Esophagus mucosa (tissue), 1 donor: ENCODE measurements at places on chromosomes 5 and 9.

- ATAC-seq = no peak
Observed at GRCh38 chr9:92512622-92513021, 23.2 kb downstream of the ECM2 start.

GRCh38 chr9:128908372-128908771 is 12.4 kb upstream of the PHYHD1 start:
- no peak for ATAC-seq

DNA sequence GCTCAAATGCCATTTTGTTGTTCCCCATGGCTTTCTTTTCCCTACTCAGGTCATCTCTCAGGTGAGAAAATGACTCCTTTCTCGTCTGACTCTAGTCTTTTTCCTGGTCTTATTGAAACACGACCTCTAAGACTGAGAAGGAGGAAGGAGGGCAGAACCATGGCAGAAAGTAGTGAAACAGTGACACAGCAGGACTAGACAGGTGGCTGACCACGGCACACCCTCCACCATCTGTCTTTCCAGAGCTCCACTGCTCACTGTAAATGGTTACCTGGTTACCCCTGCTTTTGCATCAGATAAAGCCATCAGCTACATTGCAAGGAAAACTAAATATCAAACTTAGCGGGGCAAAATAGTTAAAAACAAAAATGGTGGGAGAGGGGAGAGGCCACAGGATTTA is 30.9 kb downstream of the NR4A3 start:
- ATAC-seq = no peak

- no peak for ATAC-seq
Observed at GRCh38 chr5:112583166-112583565, 154.5 kb upstream of the APC start.

GRCh38 chr5:104932431-104932830 is 1369.8 kb upstream of the NUDT12 start:
- ATAC-seq = no peak

DNA sequence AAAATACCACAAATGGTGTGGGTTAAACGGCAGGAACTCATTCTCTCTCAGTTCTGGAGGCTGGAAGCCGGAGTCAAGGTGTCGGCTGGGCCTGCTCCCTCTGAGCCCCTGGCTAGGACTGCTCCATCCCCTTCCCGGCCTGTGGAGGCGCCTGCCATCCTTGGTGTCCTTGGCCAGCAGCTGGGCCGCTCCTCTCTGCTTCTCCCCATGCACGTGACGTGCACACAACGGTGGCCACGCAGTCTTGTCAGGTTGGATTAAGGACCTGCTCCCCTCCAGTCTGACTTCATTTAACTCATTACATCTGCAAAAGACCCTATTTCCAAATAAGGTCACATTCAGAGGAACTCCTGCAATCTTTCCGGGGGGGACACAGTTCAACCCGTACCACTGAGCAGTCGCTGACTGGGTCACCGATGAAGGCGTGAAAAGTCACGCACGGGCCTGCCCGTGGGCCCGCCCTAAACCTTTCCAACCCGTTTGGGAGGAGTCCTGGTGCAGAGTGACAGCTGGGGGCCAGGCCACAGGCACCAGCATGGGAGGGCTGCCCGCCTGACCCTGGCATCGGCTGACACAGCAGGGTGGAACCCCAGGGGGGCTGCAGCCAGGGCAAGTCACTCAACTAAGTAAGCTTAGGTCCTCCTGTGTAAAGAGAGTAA is 135.2 kb downstream of the COL23A1 start:
- ATAC-seq = peak; percentile 29

DNA sequence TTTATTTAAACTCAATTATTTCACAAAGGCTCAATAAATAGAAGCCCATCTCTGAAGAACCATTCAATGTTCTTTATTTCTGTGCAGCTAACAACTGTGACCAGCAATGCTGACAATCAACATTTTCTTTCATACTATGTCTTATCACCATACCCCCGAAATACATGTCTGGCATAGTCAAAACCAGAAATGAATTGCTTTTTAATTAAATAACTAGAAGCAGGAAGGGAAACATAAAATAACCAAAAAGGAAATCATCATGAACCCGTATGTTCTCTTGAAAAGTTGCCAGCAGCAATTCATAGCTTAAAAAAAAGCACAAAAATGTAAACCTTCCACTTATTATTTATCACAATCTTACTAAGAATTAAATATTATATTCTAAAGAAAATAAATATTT is 212.4 kb downstream of the TMEM232 start:
- ATAC-seq = no peak

DNA sequence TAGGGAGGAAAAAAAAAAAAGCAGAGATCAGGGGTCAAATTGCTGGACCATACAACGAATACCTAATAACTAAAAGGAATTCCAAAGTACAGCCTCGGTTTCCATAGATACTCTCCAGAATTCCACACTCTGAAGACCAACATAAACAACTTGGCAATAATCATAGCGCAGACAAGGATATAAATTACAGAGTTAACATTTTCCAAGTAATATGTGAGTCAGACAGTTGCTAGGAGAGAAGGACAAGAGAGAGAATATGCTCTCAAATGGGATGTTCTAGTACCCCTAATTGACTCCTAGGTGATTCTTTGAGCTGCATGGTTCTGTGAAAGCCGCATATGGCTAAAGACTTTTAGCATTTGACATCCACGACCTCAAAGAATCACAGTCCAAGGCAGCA is 165.2 kb downstream of the FRMD3 start:
- no peak for ATAC-seq

GRCh38 chr5:65480306-65480865 is 1.3 kb downstream of the ADAMTS6 start:
- ATAC-seq = no peak

DNA sequence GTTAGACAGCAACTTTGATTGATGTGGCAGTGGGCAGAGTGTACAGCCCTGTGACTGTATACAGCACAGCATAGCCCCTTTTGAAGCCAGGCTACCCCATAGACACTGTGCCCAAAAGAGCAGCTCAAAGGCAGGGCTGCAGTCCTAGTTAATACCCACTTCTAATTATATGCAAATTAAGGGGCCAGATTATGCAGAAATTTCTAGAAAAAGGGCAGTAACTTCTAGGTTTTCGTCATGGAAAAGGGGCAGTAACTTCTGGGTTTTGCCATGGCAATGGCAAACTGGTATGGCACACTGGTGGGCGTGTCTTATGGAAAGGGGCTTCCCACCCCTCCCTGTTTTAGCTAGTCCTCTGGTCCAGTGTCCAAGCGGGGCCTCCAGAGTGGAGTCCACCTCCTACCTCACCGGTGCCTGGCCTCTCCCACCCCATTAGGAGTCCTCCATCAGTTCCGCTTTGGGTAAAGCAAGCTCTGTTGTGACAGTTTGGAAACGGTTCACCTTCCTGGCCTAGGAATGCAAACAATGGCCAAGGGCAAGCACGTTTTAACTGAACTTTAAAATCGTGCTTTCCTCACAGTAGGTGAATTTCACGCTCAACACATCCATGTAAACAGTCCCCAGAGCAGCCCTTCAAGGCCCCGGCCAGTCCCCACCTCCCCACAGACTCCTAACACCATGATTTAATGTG is 5.6 kb downstream of the ADAMTS13 start:
- ATAC-seq = no peak

- ATAC-seq = no peak
Observed at GRCh38 chr9:83656032-83656680, 33.2 kb downstream of the IDNK start.

- no peak for ATAC-seq
Observed at GRCh38 chr9:114532561-114533237, 27.4 kb upstream of the WHRN start.

- no peak for ATAC-seq
Observed at GRCh38 chr5:68383888-68384310, 168.3 kb downstream of the PIK3R1 start.

- ATAC-seq = peak; percentile 66
Observed at GRCh38 chr5:135660826-135661575, 82.2 kb upstream of the CXCL14 start.

GRCh38 chr9:121652021-121652837 is 795 bp downstream of the DAB2IP start:
- ATAC-seq = no peak

- ATAC-seq = no peak
Observed at GRCh38 chr5:80757290-80757689, 102.5 kb upstream of the DHFR start.

GRCh38 chr5:140553657-140554056 is 3.6 kb downstream of the SRA1 start:
- no peak for ATAC-seq

DNA sequence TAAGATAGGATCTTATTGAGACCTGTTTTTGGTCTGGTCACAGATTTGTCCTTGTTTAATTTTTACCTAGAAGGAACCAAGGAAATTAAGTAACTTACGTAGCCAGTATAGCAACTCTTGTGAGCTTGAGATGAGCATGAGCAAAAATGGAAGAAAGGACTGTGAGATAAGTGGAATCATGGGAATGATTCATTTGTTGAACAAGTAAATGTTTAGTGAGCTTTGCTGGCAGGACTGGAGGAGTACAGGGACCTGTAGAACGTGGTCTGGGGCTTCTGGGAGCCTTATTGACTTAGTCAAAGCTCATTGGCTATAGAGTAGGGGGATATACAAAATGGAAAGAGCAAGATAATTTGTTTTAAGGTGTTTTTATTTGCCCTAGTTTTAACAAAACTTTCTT is 3.0 kb downstream of the RAD23B start:
- no peak for ATAC-seq

DNA sequence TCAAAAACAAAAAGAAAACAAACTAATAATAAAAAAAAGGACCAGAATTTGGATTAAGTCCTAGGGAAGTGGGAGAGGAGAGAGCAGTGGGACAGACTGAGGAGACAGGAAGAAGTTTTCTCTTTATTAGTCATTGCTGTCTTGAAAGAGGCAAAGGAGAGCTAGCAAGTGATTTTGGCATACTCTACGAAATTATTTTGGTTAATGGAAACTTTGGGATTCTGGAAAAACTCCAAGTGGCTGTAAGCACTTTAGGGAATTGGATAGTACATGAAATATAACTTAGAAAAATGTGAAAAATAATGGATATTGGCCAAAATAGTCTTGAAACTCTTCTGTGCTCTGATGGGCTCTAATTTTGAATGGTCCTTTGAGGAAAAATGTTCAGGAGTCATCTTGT is 1641.8 kb upstream of the WWC1 start:
- ATAC-seq = no peak

DNA sequence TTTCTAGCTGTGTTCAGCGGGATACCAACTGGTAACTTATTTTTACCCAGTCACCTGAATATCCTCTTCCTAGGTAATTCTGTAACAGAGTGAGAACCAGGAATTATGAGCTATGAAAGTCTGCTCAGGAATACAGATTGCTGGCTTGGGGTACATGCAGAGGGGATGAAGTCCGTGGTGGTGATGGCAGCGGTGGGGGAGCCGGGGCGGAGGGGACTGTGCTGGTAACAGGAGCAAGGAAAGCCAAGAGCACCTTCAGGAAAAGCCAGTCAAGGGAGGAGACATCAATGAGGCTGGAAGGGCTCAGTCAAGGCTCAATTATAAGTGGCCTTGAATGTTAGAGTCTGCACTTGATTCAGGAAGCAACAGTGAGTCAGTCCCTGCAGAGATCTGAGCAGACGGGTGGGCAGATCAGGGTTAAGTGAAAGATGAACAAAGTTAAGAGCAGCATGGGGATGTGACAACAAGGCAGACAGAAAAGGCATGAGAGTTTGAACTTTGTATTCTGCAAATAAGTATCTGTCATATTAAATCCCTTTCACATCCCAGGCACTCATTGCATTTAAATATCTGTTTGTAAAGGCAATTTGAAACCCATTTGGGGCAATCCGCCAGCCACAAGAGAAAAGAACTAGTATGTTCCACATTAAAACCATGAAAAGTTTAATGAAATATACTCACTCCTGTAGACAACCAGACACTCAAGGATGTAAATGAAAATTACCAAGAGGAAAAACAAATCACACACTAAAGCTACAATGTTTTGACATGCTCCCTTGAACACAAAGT is 101.2 kb downstream of the TTC39B start:
- no peak for ATAC-seq

DNA sequence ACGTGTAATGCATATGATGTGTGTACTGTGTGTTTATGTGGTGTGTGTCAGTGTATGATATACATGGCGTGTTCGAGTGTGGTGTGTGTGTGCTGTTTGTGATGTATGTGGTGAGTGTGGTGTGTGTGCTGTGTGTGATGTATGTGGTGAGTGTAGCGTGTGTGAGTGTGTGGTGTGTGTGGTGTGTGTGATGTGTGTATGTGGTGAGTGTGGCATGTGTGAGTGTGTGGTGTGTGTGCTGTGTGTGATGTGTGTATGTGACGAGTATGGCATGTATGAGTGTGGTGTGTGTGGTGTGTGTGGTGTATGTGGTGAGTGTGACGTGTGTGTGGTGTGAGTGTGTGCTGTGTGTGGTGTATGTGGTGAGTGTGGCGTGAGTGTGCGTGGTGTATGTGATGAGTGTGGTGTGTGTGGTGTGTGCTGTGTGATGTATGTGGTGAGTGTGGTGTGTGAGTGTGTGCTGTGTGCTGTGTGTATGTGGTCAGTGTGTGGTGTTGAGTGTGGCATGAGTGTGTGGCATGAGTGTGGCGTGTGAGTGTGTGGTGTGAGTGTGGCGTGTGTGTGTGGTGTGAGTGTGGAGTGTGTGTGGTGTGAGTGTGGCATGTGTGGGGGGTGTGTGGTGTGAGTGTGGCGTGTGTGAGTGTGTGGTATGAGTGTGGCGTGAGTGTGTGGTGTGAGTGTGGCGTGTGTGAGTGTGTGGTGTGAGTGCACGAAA is 56.8 kb upstream of the CKS2 start:
- ATAC-seq = peak; percentile 29

DNA sequence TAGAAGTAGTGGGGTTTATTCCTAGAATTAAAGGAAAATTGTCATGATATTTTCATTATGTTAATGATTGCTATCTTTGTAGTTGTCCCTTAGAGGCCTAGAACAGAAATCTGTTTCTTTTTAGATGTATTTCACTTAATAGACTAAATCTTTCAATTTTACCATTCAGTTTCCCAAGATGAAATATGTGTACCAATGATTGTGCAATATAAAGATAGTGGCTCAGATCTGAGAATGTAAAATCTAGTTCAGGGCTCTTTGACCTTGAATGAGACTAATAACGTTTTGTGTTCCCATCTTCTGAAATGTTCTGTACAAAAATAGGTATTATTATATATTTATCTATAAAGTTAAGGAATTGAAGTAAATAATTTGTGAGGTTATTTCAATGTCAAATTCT is 947.9 kb downstream of the DTWD2 start:
- ATAC-seq = no peak

GRCh38 chr9:135486267-135487065 is 6.9 kb downstream of the PPP1R26 start:
- ATAC-seq = no peak

- no peak for ATAC-seq
Observed at GRCh38 chr5:131196331-131196730, 25.6 kb downstream of the LYRM7 start.

- ATAC-seq = no peak
Observed at GRCh38 chr9:11457825-11458790, 845.3 kb upstream of the PTPRD start.
